ENCODE measurements at places on chromosomes 1 and 21.
A peak's percentile ranks its signal among the peaks of the same experiment; 100 is the strongest.

DNA sequence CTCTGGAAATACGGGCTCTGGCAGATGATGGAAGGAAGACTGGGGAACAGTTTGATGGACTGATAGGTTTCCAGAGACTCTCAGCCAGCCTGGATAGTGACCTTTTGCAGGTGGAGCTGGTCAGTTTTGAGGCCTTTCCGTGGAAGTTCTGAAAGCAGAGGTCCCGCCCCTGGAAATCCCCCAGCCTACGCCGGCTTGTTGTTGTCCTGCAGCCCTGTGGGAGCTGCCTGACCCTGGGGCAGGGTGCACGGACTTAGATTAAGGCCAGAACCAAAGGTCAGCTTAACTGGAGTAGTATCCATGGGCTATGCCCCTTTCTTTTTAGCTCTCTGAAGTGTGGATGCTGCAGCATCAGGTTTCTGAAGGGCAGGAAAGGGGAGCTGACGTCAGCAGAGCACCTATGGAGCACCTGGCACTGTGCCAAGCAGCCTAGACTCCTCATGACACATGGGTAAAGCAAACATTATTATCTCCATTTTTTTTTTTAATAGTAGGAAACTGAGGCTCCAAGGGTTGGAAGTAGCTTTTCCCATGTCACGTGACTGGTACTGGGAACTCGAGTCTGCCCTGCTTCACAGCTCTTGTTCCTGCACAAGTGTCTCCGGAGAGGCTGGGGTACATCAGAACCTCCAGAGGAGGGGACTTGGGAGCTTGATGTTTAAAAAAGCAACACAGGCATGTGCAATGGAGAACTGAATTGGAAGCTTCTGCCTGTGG lies 38.5 kb downstream of the IER5 start:
- no peak for DNase-seq

GRCh38 chr1:165168467-165168866 lies 188.0 kb downstream of the LMX1A start:
- no peak for DNase-seq

GRCh38 chr1:224198572-224198971 lies 15.5 kb downstream of the DEGS1 start:
- DNase-seq: no peak

- no peak for DNase-seq
Observed at GRCh38 chr1:228311091-228311490, 95.5 kb downstream of the TRIM11 start.

- no peak for DNase-seq
Observed at GRCh38 chr1:160114085-160114484, 1.5 kb upstream of the ATP1A2 start.

GRCh38 chr1:27551170-27551952 lies 52.6 kb downstream of the AHDC1 start:
- DNase-seq: no peak

DNA sequence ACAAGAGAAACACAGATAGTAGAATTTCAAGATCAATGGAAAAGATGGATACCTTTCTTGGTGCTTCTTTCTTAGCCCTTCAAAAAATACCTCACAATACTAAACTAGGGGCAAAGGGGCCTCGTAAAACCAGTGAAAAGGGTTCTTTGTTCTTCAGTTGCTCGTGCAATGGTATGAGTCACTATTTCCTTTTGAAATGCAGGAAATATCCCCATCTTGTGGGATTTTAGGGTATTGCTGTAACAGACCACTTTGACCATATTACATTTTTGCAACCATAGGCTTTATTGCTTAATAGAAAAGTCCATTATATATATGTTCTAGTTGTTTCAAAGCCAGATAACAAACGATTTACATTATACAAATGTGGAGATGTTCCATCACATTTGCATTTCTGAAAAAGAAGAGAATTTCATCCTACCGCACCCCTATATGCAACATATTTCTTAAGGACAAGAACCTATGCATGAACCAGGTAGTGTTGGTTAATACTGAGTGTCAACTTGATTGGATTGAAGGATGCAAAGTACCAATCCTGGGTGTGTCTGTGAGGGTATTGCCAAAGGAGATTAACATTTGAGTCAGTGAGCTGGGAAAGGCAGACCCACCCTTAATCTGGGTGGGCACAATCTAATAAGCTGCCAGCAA lies 88.6 kb upstream of the PKN2 start:
- no peak for DNase-seq

GRCh38 chr1:41794031-41794430 lies 124.7 kb downstream of the HIVEP3 start:
- DNase-seq: no peak

GRCh38 chr1:162878000-162878596 lies 17.1 kb upstream of the CCDC190 start:
- peak; percentile 84 for DNase-seq
